ENCODE measurements at places on chromosomes 2 and 18. TPM values are rescaled to one million over a fixed set of nuclear protein-coding genes. Genes with fewer than 3 reads are reported as not detected.

Gene SKA1
- 3.0 TPM for total RNA-seq

Gene CCDC74A
- total RNA-seq, result 8.9 TPM

Gene HNRNPLL
- 40.3 TPM for total RNA-seq

Gene GRB14
- total RNA-seq, result 10.4 TPM

Gene IMMT
- total RNA-seq, result 47.3 TPM

Gene STAT4
- 0.56 TPM for total RNA-seq

Gene ANO7
- 1.0 TPM for total RNA-seq

Gene CTNNA2
- total RNA-seq, result 0.07 TPM

Gene ZNF521
- 20.7 TPM for total RNA-seq

Gene YPEL5
- total RNA-seq, result 110 TPM

Gene EML6
- total RNA-seq, result 1.2 TPM

Gene LHCGR
- total RNA-seq, result not detected

Gene SPEG
- 87.2 TPM for total RNA-seq

Gene CD8B
- not detected for total RNA-seq

Gene CREG2
- 2.4 TPM for total RNA-seq

Gene DSG1
- not detected for total RNA-seq

Gene INHBB
- total RNA-seq, result 0.52 TPM

Gene MROH2A
- not detected for total RNA-seq

Gene TUBB8B
- not detected for total RNA-seq

Gene ALKAL2
- total RNA-seq, result not detected

Gene APLF
- 5.6 TPM for total RNA-seq

Gene PELI1
- total RNA-seq, result 11.1 TPM

Gene PARD6G
- total RNA-seq, result 1.7 TPM

Gene DSEL
- total RNA-seq, result 53.5 TPM

Gene GPR45
- total RNA-seq, result not detected

Gene CRACDL
- 0.03 TPM for total RNA-seq

Gene BMP10
- not detected for total RNA-seq

Gene FBXO41
- 0.72 TPM for total RNA-seq

Gene MAT2A
- 148 TPM for total RNA-seq

Gene VIL1
- not detected for total RNA-seq

Gene OR6B2
- total RNA-seq, result not detected

Gene EMILIN2
- 3.4 TPM for total RNA-seq

Gene CHRNG
- not detected for total RNA-seq

All from smooth muscle cell of the pulmonary artery (primary cell).